CD4-positive, alpha-beta T cell (primary cell): ENCODE measurements at places on chromosomes 11 and 22. TPM values are rescaled to one million over a fixed set of nuclear protein-coding genes. Genes with fewer than 3 reads are reported as not detected.
A peak's percentile ranks its signal among the peaks of the same experiment; 100 is the strongest.

DNA sequence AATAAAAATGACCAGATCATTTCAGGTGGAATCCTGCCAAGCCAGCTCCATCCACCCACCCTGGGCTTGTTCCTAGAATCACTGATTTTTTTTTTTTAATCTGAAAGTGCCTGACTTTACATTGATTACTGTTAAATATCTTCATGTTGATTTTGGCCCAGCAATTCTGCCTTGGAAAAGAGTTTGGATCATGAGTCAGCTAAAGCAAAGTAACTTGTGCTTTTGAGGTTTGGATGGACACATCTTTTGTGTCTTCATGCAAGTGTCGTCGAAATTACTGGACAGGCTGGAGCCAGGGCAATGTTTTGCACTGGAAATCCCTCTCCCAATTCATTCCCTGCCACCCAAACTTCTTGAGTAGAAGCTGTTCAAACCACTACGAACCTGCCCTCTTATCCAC lies 164.0 kb upstream of the SYT13 start:
- DNase-seq, result no peak

- DNase-seq, result no peak
Observed at GRCh38 chr11:34154059-34154875, 48.8 kb downstream of the NAT10 start.

Gene ACRV1
- total RNA-seq, result not detected

DNA sequence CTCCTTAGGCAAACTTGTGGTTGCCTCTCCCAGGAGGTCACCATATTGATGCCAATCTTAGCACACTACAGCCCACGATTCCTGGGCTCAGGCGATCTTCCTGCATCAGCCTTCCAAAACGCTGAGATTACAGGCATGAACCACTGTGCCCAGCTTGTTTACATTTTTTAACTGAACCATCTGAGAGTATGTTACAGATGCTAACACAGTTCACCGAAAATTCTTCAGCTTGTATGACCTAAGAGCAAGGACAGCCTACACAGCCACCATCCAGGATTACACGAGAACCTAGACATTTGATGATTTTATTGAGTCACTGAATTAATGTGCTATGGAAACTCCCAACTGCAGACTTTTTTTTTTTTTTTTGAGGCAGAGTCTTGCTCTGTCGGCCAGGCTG lies 5.8 kb upstream of the LGALS1 start:
- no peak for DNase-seq

Gene PACS1
- 179 TPM for total RNA-seq

DNA sequence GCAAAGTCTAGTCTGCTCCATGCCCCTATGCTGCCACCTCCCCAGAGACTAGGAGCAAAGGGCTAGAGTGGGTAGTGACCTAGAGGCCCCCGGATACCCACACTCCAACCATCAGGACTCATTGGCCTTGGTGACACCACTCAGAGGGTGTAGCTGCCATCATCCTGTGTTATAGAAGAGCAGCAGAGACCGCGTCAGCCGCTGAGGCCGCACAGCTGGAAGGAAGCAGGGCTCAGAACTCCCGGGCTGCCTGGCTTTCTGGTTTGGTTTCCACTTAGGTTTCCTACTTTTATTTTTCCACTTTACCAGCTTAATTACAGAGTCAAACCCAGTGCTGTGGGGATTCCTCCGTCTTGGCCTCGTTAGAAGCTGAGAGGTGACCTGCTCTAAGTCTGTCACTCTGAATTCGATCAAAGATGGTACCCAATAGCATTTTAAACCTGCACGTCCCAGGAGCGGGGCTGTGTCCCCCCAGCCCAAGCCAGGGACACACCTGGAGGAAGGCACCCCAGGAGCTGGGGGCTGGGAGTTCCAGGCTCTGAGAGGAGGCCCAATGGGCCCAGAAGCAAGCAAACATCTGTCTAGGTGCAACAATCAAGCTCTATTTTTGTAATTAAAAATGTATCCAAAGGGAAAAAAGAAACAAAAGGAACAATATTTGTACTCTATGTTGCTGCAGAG lies 2.1 kb upstream of the CDKN1C start:
- DNase-seq, result no peak

- DNase-seq, result no peak
Observed at GRCh38 chr11:40185793-40186192, 1273.7 kb downstream of the LRRC4C start.

DNA sequence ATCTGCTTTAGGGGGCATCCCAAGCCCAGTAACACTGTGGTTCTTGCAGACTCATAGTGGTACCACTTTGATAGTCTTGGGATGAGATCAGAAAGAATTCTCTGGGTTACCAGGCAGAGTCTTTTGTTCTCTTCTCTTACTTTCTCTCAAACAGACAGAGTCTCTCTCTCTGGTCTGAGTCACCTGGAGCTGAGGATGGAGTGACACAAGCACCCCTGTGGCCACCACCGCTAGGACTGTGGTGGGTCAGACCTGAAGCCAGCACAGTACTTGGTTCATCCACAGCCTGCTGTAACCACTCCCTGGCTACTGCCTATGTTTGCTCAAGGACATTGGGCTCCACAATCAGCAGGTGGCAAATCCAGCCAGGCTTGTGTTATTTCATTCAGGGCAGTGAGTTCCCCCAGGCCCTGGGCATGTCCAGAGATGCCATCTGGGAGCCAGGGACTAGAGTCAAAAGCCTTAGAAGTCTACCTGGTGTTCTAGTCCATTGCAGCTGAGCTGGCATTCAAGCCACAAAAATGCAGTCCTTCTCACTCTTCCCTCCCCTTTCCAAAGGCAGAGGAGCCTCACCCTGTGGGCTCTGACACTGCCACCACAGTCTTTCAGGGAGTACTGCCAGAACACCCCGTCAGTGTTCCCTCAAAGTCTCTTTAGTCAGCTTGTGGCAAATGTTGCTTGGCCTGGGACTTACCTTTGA lies 29.9 kb downstream of the ENDOD1 start:
- no peak for DNase-seq

DNA sequence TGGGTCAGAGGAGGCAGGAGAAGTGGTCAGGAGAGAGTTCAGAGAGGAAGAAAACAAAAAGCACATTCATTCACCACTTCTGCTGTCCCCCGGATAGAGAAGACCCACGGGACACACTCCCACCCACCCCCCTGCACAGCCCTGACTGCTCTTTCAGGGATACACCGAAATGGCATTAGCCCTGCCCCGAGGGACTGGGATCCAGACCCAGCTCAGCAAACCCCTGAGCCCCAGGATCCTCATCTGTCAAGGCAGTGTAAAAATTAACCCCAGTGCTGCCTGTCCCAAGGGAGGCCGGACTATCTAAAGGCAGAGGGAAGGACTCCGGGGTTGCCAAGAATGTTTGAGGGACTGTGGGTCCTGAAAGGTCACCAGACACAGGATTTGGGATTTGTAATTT lies 31.2 kb downstream of the TPBGL start:
- DNase-seq, result no peak

DNA sequence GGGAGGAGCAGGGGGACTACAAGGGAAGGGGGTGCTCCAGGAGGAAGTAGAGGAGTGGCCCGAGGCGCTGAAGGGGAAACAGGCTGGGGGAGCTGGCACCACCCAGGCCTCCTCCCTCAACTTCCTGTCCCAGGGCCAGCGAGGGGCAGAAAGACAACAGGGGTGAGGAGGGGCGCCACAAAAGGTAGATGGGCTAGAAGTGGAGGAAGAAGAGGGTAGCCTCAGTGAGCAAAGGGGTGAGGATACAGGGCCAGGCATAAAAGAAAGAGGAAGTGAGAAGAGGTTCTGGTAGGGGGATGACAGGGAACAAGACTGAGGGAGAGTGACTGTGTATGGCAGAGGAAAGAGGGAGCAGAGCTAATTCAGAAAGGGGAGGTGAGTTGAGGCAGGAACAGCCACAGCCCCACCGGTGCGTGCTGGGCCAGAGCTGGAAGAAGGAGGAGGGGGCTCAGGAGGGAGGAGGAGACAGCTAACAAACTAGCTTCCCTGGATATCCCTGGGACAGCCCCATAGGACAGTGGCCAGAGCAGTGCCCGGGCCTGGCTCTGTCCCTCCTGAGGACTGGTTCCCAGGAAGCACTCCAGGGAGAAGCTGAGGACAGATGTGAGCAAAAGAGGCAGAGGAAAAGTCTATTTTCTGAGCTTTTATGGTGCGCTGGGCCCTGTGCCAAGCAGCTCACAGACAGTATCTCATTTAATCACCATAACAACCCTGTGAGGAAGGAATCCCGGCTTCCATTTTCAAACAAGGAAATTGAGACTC lies 8.5 kb downstream of the DCHS1 start:
- DNase-seq, result peak; percentile 18
